ENCODE measurements at places on chromosomes 12 and 14.

GRCh38 chr12:101612160-101612916 is 17.6 kb downstream of the MYBPC1 start:
- no peak for DNase-seq

- DNase-seq = no peak
Observed at GRCh38 chr12:47277972-47278448, 198.3 kb upstream of the AMIGO2 start.

DNA sequence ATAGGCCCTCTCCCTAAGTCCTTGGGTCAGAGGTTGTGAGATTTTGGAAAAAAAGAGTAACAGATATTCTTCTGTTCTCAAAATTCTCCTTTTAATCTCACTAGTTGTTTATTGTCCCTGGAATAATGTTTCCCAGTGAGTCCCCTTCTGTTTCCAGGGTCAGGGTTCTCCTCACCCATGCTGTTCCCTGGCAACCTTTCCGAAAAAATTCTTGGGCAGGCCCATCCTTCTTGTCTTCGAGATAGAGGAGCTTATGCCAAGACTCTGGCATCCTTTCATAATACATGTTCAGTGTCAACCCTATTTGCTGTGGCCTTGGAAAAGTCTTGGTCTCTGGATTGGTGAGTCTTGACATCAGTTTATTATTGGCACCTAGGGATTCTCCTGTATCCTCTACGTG is 212.4 kb upstream of the FAR2 start:
- DNase-seq = no peak

DNA sequence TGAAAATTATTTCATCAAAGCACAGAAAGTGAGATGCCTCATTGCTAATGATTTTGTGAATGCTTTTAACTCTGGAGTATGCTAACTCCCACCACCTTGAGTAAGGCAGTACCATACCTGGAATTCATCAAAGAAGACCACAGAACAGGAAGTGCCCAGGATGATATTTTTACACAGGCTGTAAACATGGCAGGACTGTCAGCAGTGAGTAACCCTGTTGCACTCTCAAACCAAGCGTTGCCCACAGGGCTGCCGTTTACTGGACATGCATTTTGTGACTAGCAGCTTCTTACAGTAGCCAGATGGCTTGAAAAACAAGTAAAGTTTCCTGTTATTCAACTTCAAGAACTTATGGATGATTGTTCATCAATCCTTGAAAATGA is 42.4 kb downstream of the RALGAPA1 start:
- no peak for DNase-seq

DNA sequence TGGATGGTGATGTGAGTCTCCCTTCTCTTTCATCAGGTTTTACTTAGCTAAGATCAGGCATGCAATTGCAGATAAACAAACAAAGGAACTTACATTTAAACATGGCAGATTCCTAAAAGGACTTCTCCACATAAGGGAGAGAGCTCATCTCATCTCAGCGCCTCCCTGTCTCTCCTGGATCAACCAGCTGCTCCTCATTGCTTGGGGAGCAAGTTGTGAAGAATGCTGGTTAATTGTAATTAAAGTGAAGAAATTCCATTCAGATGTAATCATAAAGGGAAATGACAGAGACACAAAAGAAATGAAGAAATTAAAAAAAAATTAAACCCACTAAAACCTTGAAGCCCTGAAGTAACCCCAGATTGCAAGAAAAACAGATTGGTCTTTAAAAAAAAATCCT is 104.4 kb upstream of the DIO2 start:
- DNase-seq = no peak

GRCh38 chr14:59244581-59244980 is 56.1 kb downstream of the DAAM1 start:
- no peak for DNase-seq

- DNase-seq = no peak
Observed at GRCh38 chr12:11652351-11653040, 3.0 kb downstream of the ETV6 start.
